NCI-H748 treated with DMSO at 0.1 percent for 48 hours (cell line): ENCODE measurements at places on chromosomes 6 and 20.

DNA sequence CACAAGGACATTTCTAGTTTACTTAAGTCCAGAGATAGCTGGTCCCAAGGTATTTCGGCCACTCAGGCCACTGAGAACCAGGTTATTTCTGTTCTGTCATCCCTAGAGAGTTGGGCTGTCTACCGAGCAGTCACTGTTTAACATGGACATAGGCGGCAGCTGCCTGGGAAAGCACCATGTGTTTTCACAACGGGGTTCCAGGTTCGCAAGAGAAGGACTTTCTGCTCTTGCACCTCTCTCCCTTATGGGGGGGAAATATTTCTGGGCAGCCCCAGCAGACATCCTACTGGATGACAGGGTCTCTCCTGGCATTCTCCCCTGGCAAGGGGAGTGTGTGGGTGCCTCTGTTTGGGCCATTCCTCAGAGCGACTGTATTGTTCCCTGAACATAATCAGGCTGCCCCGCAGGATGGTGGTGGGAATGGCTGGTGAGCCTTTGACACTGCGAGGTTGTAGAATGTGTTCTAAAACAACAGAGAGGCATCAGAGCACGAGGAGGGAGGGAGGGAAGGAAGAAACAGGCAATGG, 64.4 kb upstream of the DUSP22 start:
- DNase-seq, result no peak

- DNase-seq, result peak; percentile 99
Observed at GRCh38 chr6:9095729-9096128, 660.4 kb upstream of the SLC35B3 start.

GRCh38 chr6:57313711-57314471, 3.5 kb upstream of the PRIM2 start:
- no peak for DNase-seq

GRCh38 chr20:33822991-33823390, 11.8 kb downstream of the CHMP4B start:
- no peak for DNase-seq

DNA sequence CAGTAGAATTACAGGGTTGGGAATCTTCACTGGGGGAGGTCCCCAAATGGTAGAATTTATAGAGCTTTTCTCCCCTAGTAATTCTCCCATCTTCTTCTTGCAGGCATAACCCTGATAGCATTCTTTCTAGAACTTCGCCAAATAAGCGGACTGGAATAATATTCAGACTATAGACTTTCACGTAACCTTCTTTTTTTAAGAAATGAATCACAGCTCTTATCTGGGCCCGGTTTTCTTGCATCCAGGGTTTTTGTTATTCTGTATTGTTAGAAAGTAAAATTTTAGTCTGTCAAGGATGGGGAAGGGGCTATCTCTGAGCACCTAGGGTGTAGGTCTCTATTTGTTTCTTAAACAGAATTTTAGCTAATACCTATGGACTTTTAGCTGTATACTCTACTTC, 476.8 kb upstream of the CITED2 start:
- no peak for DNase-seq

GRCh38 chr6:109891924-109892323, 86.2 kb upstream of the GPR6 start:
- DNase-seq, result no peak

DNA sequence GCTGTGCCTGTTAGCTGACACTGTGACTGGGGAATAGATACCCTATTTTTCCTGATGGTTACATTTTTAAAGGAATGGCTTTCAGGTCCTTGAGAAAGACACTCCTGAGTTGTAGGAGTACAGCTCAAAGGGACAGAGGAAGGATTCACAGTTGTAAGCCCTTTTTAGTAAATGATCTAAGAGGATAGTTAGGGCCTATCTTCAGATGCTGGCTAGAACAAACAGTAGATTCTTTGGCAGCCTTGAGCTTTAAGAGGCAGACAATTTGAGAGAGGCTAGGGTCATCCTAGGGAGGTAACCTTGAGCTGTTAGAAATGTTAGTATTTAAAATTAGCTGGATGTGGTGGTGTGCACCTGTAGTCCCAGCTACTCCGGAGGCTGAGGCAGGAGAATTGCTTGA, 111.5 kb downstream of the ZFAND3 start:
- no peak for DNase-seq

GRCh38 chr20:41078329-41078728, 49.7 kb downstream of the TOP1 start:
- DNase-seq, result no peak

GRCh38 chr6:140346428-140346827, 972.0 kb upstream of the CITED2 start:
- DNase-seq, result no peak
